ENCODE measurements at places on chromosomes 7 and 10. TPM values are rescaled to one million over a fixed set of nuclear protein-coding genes. Genes with fewer than 3 reads are reported as not detected.
A peak's percentile ranks its signal among the peaks of the same experiment; 100 is the strongest.

Gene SUGCT
- 4.1 TPM for total RNA-seq

GRCh38 chr10:121152935-121153334, 301.8 kb downstream of the WDR11 start:
- no peaks in the 10 kb centered on the region for H3K27me3 ChIP-seq
- no peak overlapping the region for H3K27ac ChIP-seq
- no peak overlapping the region for H3K4me3 ChIP-seq
- DNase-seq, result no peak

Gene KIF20B
- total RNA-seq, result 5.1 TPM

GRCh38 chr10:69223028-69223342, 2.9 kb downstream of the HKDC1 start:
- H3K27ac ChIP-seq, result no peak overlapping the region
- H3K27me3 ChIP-seq, result no peaks in the 10 kb centered on the region
- no peak for DNase-seq
- H3K4me1 ChIP-seq, result peaks cover 21% of the 10 kb centered on the region
- H3K36me3 ChIP-seq, result no peaks in the 10 kb centered on the region
- no peak overlapping the region for H3K4me3 ChIP-seq

DNA sequence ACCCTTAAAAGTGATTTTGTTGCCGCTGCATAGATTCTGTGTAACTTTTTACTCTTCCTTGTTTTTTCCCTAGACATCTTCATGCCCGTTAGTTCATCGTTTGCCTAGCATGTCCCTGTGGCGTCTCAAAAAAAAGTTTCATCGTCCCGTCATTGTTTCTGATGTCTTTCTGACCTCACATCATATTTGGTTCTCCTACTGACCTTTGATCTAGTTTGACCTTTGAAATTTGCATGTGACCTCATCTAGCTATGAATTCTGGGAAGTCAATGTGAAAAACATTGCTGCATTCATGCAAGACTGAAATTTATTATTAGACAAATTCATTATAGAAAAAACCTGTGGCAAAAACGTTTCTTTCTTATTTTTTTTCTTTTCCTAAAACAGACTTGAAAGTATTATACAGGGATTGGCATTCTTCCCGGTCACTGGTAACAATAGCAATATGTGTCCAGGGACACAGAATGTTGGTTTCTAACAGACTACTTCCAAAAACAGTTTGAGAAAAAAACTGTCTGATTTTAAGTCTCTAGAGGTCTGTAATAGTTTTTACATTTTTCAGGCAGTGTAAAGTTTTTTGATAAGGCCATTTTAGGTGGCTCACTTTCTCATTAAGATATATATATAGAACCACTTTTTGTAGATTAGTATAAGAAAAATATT, 280.9 kb downstream of the USP6NL start:
- H3K27ac ChIP-seq, result no peak overlapping the region
- peaks cover 18% of the 10 kb centered on the region for H3K4me1 ChIP-seq
- H3K27me3 ChIP-seq, result no peaks in the 10 kb centered on the region
- no peak for DNase-seq

- no peak for DNase-seq
- no peak overlapping the region for H3K4me3 ChIP-seq
- no peak overlapping the region for H3K27ac ChIP-seq
- no peaks in the 10 kb centered on the region for H3K36me3 ChIP-seq
Measured at GRCh38 chr7:88771417-88771816, 11.9 kb downstream of the ZNF804B start.

DNA sequence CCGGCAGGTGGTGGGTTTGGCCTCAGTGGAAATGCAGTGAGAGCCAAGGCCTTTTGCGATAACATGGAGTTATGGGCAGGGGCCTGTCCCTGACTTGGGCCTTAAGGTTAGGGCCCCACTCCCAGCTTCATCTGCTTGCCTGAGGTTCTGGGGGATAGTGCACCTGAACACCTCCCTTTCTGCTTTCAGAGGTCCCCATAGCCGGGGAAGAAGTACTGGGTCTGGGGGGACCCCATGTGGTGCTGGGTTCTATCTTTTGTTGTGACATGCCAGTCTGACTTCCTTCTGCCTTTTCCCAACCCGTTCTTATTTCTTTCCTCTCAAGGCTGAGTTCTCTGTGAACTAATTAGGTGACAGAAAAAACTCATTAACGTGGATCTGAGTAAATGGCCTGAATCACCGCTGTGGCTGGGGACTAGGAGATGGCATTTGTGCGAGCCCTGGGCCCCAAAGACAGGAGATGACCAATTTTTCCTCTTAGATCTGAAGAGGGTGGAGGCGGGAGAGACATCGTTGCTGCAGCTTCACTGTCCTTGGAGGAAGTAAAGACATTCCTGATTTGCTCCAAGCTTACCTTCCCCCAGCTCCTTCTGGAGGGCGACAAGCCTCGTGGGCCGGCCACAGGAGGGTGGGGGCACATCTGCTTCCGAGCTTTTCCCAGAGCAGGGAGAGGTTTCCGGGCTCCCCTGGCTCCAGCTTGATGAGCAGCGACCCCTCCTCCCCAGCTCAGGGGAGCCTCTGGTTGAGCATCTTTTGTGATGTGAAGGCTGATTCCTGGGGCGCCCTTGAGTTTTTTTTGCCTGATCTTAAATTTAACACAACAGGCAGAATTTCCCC, 2.0 kb downstream of the AGAP3 start:
- H3K36me3 ChIP-seq, result peaks cover 9% of the 10 kb centered on the region
- no peaks in the 10 kb centered on the region for H3K27me3 ChIP-seq
- peak overlapping the region; percentile 84 for H3K27ac ChIP-seq
- peak overlapping the region; percentile 88 for H3K4me3 ChIP-seq

DNA sequence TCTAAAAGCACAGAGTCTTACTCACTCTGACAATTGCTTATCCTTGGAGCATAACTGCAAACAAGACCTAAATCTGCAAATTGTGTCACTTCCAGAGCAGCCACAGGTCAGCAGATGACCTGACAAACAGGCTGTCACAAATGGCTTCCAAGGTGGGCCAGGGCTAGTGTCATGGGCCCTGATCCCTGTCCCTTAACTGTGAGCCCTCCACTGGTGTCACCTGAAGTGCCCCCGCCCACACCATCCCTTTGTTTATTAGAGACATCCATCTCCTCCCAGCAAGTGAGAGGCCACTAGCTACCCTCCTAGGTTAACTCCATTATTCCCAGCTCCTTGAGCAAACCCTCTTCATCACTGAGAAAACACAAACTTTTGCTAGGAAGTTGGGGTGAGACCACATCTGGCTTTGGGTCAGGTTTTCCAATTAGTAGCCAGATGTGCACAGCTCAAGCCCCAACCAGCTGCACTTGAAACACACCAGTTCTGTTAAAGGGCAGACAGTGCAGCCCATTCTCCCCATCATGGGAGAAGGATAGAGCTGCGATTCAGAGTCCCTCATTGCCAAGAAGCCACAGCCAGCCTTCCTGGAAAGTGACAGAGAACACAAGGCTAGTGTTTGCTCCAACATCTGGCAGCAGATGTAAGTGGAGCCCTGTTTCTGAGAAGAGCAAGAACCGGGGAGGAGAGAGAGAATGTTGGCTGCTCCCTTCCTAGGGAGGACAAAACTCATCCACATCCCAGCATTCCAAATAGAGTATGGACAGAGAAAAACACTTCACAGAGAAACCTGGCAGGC, 75.7 kb upstream of the NANOS1 start:
- no peak for DNase-seq
- no peak overlapping the region for H3K27ac ChIP-seq
- peaks cover 5% of the 10 kb centered on the region for H3K4me1 ChIP-seq
- H3K27me3 ChIP-seq, result no peaks in the 10 kb centered on the region

DNA sequence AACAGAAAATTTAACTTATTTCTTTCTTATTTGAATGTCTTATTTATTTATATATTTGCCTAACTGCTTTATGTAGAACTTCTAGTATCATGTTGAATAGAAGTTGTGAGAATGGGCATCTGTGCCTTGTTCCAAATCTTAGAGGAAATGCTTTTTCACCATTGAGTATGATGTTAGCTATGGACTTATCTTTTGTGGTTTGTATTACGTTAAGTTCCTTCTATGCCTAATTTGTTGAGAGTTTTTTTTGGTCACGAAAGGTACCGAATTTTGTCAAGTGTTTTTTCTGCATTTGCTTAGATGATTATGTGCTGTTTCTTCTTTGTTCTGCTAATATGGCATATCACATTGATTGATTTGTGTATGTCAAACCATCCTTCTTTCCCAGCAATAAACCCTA, 161.0 kb upstream of the TRIM24 start:
- no peak overlapping the region for H3K4me3 ChIP-seq
- no peak for DNase-seq
- H3K27ac ChIP-seq, result no peak overlapping the region
- H3K27me3 ChIP-seq, result no peaks in the 10 kb centered on the region

GRCh38 chr7:128869138-128869943, 6.7 kb downstream of the ATP6V1F start:
- no peak overlapping the region for H3K27ac ChIP-seq
- H3K36me3 ChIP-seq, result peaks cover 15% of the 10 kb centered on the region
- H3K4me3 ChIP-seq, result peak overlapping the region; percentile 61
- peaks cover 11% of the 10 kb centered on the region for H3K27me3 ChIP-seq
- peaks cover 8% of the 10 kb centered on the region for H3K4me1 ChIP-seq

Gene ADCYAP1R1
- 1.8 TPM for total RNA-seq
